ENCODE measurements at places on chromosomes 7 and 10. TPM values are rescaled to one million over a fixed set of nuclear protein-coding genes. Genes with fewer than 3 reads are reported as not detected.

GRCh38 chr10:35136263-35136815, 9.7 kb downstream of the CREM start:
- no peaks in the 10 kb centered on the region for H3K27me3 ChIP-seq
- no peak overlapping the region for H3K4me3 ChIP-seq
- H3K36me3 ChIP-seq, result no peaks in the 10 kb centered on the region
- H3K4me1 ChIP-seq, result peaks cover under 1% of the 10 kb centered on the region

Gene RBP4
- total RNA-seq, result 48.2 TPM

- no peaks in the 10 kb centered on the region for H3K4me1 ChIP-seq
- no peaks in the 10 kb centered on the region for H3K36me3 ChIP-seq
- no peak overlapping the region for H3K27ac ChIP-seq
- no peak for DNase-seq
- H3K4me3 ChIP-seq, result no peak overlapping the region
- no peaks in the 10 kb centered on the region for H3K27me3 ChIP-seq
Observed at GRCh38 chr7:121510302-121510701, 114.2 kb upstream of the FAM3C start.

GRCh38 chr10:99530108-99531025, 2.4 kb upstream of the NKX2-3 start:
- H3K27me3 ChIP-seq, result peaks cover 83% of the 10 kb centered on the region
- H3K27ac ChIP-seq, result no peak overlapping the region
- DNase-seq, result no peak

GRCh38 chr10:35379226-35380137, 43.2 kb downstream of the CCNY start:
- H3K4me3 ChIP-seq, result no peak overlapping the region
- no peaks in the 10 kb centered on the region for H3K36me3 ChIP-seq
- H3K4me1 ChIP-seq, result no peaks in the 10 kb centered on the region
- DNase-seq, result no peak
- H3K27me3 ChIP-seq, result no peaks in the 10 kb centered on the region

Gene OR6V1
- total RNA-seq, result not detected

Gene MAGI2
- total RNA-seq, result 5.9 TPM

GRCh38 chr10:99850767-99851340, 68.4 kb downstream of the ABCC2 start:
- no peak overlapping the region for H3K4me3 ChIP-seq
- no peak for DNase-seq
- no peaks in the 10 kb centered on the region for H3K27me3 ChIP-seq
- H3K27ac ChIP-seq, result no peak overlapping the region
- no peaks in the 10 kb centered on the region for H3K36me3 ChIP-seq

DNA sequence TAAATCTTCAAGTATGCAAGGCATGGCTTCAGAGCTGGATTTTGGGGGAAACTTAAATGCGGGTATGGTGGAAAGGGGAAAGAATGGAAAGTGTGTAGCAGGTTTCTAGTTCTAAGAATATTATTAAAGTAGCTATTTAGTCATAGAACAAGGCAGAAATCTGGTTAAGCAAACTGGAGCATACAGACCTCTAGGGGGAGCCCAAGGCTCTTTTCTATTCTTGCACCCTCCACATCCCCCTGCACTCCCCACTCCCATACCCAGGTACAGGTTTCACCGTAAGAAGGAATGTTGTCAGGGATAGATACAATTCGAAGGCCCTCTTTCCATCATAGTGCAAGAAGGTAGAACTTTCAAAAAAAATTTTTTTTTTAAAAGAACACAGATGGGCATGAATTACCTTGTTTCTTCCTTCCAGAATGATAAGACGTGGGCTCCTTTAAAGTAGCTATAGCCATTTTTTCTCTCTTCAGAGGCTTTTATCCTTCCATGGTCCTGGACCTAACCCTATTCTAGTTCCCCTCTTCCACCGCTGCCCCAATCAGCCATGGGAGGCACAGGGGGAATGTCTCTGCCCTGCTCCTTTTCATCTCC, 41.5 kb upstream of the SMIM30 start:
- no peaks in the 10 kb centered on the region for H3K36me3 ChIP-seq
- no peaks in the 10 kb centered on the region for H3K4me1 ChIP-seq
- no peak overlapping the region for H3K27ac ChIP-seq
- no peak for DNase-seq

GRCh38 chr7:157470017-157470322, 133.2 kb downstream of the DNAJB6 start:
- H3K36me3 ChIP-seq, result no peaks in the 10 kb centered on the region
- no peak overlapping the region for H3K4me3 ChIP-seq
- H3K27me3 ChIP-seq, result no peaks in the 10 kb centered on the region
- H3K4me1 ChIP-seq, result no peaks in the 10 kb centered on the region
- H3K27ac ChIP-seq, result no peak overlapping the region

Gene SND1
- 77.6 TPM for total RNA-seq
